ENCODE measurements at places on chromosomes 12 and 14.

GRCh38 chr14:90554341-90554740 lies 157.5 kb downstream of the CALM1 start:
- no peak for DNase-seq

GRCh38 chr14:104266631-104267575 lies 128.5 kb downstream of the KIF26A start:
- no peak for DNase-seq

GRCh38 chr12:64413884-64414283 lies 9.7 kb downstream of the XPOT start:
- no peak for DNase-seq

DNA sequence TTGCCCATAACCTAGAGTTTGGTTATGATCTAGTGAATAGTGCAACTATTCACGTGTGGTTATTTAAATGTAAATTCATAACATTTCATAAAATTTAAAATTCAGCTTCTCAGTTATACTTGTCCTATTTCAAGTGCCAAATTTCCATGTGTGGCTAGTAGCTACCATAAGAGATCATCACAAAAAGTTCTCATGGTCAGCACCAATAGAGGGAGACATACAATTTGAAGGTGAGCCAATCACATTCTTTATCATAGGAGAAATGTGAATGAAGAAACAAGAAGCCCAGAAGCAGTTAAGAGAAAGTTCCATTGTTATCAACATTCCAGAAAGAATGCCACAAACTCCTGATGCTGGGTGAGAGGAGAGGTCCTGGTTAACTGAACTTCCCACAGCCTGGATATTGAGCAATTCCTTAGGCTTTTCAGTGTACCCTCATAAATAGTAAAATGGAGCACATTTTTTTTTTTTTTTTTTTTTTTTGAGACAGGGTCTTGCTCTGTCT lies 892.9 kb upstream of the USP15 start:
- no peak for DNase-seq

DNA sequence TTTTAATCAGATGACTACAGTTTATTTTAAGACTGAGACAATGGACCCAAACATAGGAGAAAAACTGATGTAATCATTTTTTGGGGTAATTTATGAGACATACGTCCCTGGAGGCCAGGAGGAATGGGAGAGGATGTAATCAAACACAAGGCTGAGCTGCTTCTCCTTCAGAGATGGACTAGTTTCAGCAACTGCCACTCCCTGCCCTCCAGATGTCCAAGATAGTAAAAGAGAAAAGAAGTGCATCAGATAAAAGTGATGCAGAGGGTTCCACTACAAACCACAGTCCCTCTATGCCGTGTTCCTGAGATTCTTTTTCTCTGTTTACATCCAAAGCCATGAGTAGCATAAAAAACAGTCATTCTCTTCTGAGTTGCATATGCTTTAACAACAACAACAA lies 101.1 kb downstream of the DACT1 start:
- DNase-seq, result no peak

- DNase-seq, result peak; percentile 87
These were observed 43.9 kb downstream of the HMGA2 start for GRCh38 chr12:65868133-65868705.

DNA sequence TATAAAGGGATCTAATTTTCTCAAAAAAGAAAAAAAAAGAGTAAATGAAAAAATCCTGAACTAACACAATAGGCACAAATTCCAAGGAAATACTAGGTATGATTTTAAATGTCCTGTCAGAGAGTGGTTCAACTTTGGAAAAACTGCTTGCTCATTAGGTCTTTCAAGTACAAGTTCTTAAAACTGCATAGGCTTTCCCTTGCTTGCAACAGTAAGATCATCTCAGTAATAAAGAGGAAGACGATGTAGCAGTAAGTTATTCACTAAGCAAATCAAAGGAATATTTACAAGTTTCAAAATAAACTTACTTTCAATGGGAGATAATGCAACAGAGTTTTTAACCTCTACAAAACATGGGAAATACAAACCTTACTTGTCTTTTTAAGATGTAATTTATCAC lies 21.6 kb downstream of the CORO1C start:
- no peak for DNase-seq

DNA sequence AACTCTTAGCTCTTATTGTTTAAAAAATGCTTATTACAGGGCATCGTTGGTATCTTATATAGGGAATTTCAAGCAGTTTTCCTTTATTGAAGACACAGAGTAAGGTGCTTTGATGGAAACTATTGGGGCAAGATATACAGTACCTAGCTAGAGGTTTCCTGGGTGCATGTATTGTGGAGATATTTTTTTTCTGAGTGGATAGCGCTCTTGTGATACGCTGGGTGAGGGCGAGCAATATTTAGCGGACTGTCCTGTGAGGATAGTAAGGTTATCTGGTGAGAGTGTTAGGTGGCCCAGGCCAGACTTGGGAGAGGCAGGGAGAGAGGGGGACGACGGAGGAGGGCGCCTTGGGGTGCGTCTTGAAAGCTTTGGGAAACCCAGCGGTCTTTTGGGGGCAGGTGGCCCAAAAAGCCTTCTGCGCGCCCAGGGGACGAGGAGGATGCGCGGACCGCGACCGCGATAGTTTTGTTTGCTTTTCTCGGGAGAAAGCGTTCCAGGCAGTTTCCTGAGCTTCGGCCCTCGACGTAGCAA lies 596 bp upstream of the BICD1 start:
- no peak for DNase-seq

DNA sequence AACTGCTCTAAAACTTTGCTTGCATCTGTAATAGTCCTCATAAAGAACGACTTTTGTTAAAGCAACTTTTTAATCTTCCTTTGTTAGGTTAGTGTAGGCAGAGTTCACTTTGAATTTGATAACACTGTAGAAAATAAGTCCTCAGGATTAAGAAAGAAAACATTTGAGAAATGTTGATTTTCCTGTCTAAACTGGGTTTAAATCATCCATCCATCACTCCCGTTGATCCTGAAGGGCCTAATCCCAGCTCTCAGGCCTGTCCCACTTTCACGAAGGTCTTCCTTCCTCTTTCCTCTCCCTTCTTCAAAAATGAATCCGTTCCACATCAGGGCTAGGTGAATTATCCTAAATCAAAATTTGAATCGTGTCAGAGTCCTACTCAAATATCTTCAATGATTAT lies 36.9 kb downstream of the SLC2A14 start:
- DNase-seq, result no peak

DNA sequence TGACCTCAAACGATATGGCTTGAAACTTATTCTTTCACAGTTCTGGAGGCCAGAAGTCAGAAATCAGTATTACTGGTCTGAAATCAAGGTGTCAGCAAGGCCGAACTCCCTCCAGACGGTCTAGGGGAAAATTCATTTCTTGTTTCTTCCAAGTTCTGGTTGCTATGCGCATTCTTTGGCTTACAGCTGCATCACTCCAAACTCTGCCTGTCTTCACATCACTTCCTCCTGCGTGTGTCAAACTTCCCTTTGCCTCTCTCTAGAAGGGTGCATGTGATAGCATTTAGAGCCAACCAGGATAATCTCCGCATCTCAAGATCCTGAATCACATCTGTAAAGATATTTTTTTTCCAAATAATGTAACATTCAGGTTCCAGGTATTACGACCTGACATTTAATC lies 62.8 kb downstream of the DENND5B start:
- DNase-seq, result peak; percentile 26

DNA sequence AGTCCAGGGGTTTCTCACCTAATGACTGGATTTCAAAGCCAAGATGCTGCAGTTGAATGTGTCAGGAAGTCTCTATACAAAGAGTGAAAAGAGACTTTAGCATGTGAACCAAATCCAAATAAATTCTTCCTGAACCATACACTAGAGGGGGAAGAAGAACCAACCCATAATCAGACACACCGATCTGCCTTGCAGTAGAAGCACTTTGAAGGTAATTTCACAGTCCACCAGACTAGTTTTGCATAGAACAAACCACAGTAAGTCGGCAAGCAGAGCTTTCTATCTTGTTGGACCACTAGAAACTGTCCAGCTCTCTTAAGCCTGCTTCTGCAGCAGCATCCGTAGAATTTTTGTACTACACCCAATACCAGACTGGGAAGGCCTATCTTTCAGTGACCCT lies 39.3 kb downstream of the FIGNL2 start:
- no peak for DNase-seq

GRCh38 chr12:69101505-69101904 lies 137.9 kb upstream of the CPSF6 start:
- DNase-seq, result no peak

DNA sequence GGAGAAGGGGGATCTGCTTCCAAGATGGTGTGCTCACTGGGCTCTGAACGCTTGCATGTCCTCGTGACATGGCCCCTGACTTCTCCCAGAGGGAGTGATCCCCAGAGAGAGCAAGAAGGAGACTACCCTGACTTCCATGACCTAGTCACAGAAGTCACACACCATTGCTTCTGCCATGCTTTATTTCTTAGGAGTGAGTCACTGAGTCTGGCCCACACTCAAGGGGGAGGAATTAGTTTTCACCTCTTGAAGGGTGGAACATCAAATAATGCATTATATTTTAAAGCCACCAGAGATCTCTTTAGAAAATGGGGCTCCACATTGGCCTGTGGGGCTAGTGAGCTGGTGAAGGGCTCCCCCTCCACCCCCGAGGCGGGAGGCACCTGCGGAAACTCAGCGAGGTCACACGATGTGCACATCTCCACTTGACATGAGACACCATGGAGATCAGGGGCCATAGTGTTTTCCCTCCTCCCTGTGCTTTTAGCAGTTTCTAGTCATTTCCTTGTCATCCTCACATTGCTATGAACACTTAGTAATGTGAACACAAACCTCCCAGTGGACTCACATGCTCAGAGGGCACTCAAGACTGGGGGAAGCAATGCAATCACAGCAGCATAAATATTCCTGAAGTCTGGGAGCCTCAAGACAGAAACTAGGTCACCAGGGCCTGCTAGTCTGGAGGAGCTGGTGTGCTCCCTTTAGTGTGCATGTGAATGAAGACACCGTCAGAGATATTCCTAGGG lies 87.4 kb upstream of the FZD10 start:
- DNase-seq, result no peak

DNA sequence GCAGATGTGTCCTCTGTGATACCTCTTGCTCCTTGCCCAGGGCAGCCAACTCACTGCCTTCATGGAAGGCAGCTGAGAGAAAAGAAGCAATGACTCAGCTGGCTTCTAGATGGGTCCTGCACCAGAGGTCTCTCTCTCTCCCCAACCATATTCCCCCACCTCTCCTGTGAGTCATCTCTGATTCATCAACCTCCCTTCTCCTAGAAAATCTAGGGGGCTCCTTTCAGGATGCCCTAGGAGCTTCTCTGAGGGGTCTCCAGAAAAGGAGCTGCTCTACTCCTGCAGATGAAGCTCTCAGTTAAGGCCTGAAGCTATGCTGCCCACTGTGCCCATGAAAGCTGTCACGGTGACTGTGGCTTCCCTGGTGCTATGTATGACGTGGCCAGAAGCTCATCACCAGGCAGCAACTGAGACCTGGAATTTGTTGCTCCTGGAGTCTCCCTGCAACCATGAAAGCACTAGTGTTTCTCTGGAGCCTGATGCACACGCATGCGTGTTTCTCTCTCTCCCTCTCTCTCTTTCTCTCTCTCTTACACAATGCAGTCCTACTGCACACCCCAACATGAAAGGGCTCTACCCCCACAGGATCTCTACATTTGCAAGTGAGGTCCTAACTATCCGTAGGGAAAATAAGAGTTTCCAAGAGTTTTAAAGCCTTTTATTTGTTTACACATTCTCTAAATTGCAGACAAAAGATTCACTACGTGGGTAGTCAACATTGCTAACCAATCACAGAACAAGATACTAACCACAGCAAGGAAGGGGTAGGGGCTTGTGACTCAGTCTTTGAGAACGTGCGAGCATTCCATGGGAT lies 285.3 kb downstream of the DPF3 start:
- peak; percentile 12 for DNase-seq

All from suppressor macrophage treated with lipopolysaccharide for 1 hour (primary cell).